ENCODE measurements at places on chromosomes 5 and 9.

GRCh38 chr5:1513326-1514026 is 10.3 kb downstream of the LPCAT1 start:
- DNase-seq: no peak

- DNase-seq: no peak
Measured at GRCh38 chr9:37126214-37126788, 5.9 kb downstream of the ZCCHC7 start.

GRCh38 chr5:142794537-142794936 is 24.4 kb downstream of the ARHGAP26 start:
- DNase-seq: no peak

- DNase-seq: no peak
Measured at GRCh38 chr5:58327289-58327688, 132.6 kb downstream of the PLK2 start.

- DNase-seq: no peak
Measured at GRCh38 chr9:98172604-98173003, 19.8 kb downstream of the CORO2A start.

- no peak for DNase-seq
Measured at GRCh38 chr5:173452119-173452905, 124.1 kb upstream of the STC2 start.
